ENCODE measurements at places on chromosomes 5 and 9.

GRCh38 chr5:157845914-157846598 is 12.9 kb downstream of the CLINT1 start:
- no peak for DNase-seq

- peak; percentile 47 for DNase-seq
Observed at GRCh38 chr5:155728146-155728856, 598.7 kb upstream of the SGCD start.

GRCh38 chr9:136827794-136828473 is 14.3 kb upstream of the AJM1 start:
- no peak for DNase-seq

GRCh38 chr9:131319486-131319885 is 30.0 kb downstream of the PLPP7 start:
- DNase-seq, result no peak

DNA sequence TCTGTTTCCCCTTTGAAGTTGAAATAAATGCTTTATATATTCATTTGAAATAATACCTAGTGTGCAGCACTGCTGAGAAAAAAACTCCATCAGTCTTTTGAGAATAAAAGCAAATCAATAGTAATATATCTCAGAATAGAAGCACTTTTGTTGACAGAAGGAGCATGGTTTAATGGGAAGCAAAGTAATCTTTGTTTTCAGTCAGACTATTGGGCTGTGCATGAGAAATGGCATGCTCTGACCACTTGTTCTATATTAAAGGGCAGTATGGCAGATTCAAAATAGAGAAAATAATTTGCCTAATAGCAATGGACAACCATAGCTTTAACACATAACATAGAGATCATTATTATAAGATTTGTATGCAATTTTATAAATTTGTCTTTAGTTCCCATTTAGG is 12.4 kb downstream of the CDH10 start:
- DNase-seq, result no peak

GRCh38 chr5:137395011-137395755 is 103.9 kb downstream of the SPOCK1 start:
- DNase-seq, result peak; percentile 78

DNA sequence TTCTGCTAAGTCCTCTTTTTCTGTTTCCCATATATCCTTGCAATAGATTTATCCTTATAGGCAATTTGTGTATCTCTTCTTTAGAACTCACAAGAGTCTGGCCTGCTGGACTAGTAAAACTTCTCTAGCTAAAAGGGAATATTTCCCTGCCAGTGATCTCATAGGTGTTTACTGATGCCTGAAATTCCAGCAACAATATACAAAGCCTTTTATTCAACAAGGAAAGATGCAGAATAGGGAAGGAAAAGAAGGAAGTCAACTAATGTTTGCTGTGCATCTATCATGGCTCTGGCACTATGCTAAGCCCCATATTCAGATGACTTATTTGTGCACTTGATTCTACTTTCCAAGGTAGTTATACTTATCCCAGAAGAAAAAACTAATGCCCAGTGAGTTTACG is 160.0 kb upstream of the DMRTA1 start:
- DNase-seq, result no peak

GRCh38 chr9:86282979-86283535 is 719 bp upstream of the ISCA1 start:
- DNase-seq, result peak; percentile 89

- no peak for DNase-seq
Observed at GRCh38 chr9:89956331-89956730, 351.5 kb downstream of the GADD45G start.

GRCh38 chr5:128637031-128637430 is 99.0 kb upstream of the FBN2 start:
- DNase-seq, result peak; percentile 54

GRCh38 chr5:61450493-61451279 is 118.6 kb downstream of the ZSWIM6 start:
- DNase-seq, result peak; percentile 93

GRCh38 chr5:44536650-44537260 is 147.5 kb upstream of the FGF10 start:
- no peak for DNase-seq

DNA sequence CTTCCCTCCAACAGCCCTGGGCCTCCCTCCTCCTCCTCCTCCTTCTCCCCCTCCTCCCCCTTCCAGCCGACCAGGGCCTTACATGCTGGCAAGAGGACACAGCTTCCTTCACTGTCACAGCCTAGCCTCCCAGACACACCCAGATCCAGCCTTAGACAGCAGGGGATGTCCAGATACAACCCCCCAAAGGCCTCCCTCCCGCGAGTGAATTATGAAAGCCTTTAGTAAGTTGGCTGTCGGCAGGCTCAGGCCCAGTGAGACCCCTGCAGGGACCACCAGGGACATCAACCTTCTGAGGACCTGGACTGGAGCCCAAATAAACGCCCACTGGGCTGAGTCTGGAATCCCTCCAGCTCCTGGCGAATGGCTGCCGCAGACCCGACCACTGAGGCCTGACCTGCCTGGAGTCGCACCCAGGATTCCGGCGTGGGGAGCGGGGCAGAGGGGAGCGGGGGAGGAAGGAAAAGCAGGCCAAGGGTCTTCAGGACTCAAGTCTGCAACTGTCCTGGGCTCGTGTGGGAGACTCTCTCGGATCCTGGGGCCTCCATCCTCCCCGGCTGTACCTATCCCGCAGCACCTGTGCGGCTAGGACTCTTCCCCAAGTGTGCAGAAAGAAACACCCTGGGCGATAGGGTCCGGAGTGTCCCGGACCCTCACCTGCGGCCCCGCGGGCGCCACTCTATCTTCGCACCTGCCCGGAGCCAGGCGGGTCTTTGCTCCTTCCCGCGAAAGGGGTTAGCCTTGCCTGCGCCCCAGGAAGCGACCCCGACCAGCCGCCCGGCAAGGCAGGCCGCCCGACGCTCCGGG is 705 bp downstream of the SEPTIN8 start:
- peak; percentile 25 for DNase-seq

GRCh38 chr9:124749781-124750180 is 21.3 kb downstream of the NR6A1 start:
- no peak for DNase-seq

GRCh38 chr9:131942146-131942720 is 137.4 kb downstream of the MED27 start:
- DNase-seq, result no peak

DNA sequence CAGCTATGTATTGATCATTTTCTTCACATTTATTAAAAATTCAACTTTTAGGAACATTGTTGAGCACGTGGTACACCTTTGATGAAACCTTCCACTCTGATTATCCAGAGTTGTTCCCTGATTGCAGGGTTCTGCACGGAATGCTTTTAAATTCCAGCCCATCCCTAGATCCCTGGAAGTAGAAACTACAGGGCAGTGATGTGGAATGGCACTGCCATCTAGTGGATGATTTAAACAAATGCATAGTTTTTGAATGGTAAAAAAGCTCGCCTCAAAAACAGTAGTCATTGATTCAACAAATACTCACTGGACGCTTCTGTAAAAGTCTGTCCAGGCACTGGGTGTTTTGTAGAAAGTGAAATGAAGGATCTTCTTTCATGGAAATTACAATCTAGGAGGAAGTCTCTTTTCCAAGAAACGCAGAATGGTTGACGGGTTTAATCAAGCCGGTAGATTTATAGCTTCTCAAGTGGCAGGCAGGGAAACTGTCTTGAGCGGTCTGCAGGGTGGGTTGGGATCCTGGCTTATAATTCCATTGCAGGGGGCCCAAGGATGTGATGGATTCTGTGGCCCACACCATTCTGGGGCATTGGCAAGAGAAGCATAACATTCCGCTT is 118.4 kb downstream of the ARHGAP26 start:
- DNase-seq, result no peak

- no peak for DNase-seq
Observed at GRCh38 chr5:72508241-72509170, 1.3 kb upstream of the ZNF366 start.

DNA sequence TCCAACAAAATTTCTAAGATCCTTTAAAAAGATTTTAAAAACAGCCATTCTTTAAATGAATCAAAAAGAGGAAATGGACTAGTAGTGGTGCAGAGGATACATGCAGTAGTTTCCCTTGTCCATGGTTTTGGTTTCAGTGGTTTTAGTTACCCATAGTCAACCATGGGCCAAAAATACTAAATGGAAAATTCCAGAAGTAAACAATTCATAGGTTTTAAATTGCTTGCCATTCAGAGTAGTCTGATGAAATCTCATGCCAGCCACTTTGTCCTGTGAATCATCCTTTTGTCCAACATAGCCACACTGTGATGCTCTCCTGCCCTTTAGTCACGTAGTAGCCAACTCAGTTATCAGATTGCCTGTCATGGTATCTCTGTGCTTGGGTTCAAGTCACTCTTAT is 286.1 kb downstream of the ANXA1 start:
- DNase-seq, result peak; percentile 23

GRCh38 chr9:104923740-104924139 is 4.2 kb downstream of the ABCA1 start:
- no peak for DNase-seq

DNA sequence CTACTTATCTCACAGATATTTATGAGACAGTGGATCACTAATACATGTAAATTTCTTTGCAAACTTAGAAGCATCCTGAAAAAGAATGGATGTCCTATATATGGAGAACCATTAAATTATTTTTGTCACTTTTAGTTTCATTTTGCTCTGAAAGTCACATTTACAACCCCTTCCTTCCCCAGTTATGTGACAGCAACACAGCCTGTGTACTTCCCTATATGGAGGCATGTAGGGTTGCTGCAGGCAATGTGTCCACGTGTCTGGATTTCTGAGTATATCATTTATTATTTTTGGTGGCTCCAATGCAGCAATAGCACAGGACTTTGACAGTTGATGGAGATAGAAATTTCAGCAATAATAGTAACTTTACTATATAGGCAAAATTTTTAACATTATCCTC is 156.4 kb downstream of the ST8SIA4 start:
- DNase-seq, result no peak

- DNase-seq, result peak; percentile 0
Observed at GRCh38 chr5:129063483-129064113, 31.0 kb upstream of the ISOC1 start.

DNA sequence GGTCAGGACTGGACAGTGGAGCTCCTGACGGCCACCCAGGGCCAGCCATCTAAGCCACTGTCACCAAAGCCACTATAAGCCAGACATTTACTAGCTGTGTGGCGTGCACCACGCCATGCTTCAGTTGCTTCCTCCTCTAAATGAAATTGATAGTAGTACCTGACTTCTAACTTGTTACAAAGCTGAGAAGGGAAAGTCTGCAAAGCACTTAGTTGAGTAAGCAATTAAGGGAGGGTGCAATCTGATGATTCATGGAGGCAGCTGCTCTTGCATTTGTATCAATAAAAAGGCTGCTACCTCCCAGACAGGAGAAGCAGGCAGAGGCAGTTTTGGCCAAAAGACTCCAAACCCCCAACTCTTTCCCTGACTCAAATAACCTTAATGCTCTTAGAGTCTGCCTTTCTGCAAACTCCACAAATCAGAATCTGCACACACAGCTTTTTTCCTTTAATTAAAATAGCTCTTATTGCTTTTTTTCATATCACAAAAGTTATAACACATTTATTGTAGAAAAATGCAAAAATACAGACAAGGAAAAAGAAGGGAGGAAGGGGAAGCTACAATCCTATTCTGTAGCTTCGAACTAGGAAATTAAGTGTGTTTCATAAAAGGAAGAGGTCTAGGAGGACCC is 19.3 kb upstream of the RAPGEF1 start:
- no peak for DNase-seq

- DNase-seq, result no peak
Observed at GRCh38 chr5:75510836-75511434, 494 bp downstream of the CERT1 start.

DNA sequence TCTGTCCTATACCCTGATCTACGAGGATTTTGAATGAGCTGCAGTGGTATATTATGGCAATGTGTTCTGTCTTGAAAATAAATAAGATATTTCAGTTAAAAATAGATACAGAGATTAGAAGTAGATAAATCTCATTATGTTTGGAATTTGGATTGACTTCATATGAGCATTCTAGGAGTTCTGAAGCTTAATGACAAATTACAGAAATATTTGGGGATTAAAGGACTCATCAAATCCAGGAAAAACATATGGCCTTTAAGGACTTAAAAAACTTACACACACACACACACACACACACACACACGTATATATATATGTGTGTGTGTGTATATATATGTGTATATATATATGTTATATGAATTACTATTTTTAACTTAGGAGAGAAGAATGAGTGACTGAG is 446.9 kb upstream of the CD180 start:
- DNase-seq, result peak; percentile 18

DNA sequence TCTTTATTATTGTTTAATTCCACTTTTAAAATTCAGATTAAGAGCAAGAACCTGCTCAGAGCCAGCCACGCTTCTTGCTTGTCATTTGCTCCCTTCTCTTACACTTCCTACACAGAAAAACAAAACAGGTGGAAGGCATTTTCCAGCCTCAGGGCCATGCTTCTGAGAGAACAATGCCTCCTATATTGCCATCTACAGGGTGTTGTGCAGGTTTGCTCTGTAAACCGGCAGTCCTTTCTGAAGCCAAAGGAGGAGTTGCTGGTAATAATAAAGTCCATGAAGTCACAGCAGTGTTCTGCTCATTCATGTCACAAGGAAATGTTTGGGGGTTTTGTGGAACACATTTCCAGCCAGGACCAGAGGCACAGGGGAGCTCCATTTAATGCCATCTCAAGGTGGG is 16.1 kb upstream of the PRLR start:
- DNase-seq, result no peak

Data from astrocyte (in vitro differentiated cells and primary cell).